ENCODE measurements at places on chromosomes 6 and 20.

GRCh38 chr6:70171236-70171635, 131.6 kb downstream of the COL9A1 start:
- no peak for DNase-seq

- no peak for DNase-seq
These were observed 573.5 kb upstream of the JAG1 start for GRCh38 chr20:11247046-11248010.

DNA sequence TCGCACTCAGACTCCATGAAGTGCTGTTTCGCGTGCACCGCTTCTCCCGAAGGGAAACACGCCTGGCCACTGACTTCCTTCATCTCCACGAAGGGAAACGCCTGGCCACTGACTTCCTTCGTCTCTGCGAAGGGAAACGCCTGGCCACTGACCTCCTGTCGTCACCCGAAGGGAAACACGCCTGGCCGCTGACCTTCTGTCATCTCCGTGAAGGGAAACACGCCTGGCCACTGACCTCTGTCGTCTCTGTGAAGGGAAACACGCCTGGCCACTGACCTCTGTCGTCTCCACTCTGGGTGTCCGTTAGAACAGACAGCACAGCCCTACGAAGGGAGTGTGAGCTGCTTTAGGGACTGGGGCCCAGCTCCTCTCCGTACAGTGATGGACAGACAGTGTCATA, 17.1 kb upstream of the ADRM1 start:
- no peak for DNase-seq

- no peak for DNase-seq
These were observed 624.7 kb downstream of the CD109 start for GRCh38 chr6:74320715-74321114.

DNA sequence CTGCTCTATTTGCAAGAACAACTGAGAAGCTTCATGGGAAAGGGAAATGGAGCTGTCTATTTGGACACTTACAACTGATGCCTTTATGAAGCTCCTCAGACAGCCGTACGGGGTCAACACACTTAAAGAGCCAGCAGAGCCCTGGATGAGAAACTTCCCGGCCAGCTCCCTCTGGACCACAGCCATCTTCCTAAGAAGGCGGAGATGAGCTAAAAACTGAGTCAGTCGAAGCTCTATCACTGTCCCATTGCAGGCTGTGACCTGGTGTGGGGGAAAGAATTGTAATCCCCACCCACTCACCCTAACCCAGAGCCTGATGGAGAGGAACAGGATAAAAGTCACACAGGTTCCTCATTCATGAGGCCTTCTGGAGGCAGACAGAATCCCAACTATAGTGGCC, 360.4 kb upstream of the JARID2 start:
- DNase-seq, result no peak

GRCh38 chr6:81511423-81511822, 241.1 kb downstream of the TENT5A start:
- DNase-seq, result no peak

DNA sequence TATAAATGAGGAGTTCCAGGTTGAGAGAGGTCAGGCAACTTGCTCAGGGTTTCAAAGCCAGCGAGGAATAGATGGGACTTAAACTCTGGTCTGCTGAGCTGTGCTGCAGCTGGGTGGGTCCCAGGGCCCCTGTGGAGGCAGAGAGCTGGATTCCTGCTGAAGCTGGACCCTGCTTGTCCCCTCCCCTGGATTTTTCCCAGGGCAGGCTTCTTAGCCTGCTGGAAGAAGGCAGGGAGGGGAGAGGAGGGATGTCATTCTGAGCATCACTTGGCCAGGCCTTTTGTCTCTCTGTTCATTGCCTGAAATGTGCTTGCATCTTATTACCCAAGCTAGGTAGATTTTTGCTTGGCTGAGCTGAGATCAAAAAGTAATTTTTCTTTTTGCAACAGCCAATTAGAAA, 133.7 kb downstream of the DHX35 start:
- DNase-seq, result no peak

- no peak for DNase-seq
These were observed 56.4 kb upstream of the MTRF1L start for GRCh38 chr6:153058909-153059308.

DNA sequence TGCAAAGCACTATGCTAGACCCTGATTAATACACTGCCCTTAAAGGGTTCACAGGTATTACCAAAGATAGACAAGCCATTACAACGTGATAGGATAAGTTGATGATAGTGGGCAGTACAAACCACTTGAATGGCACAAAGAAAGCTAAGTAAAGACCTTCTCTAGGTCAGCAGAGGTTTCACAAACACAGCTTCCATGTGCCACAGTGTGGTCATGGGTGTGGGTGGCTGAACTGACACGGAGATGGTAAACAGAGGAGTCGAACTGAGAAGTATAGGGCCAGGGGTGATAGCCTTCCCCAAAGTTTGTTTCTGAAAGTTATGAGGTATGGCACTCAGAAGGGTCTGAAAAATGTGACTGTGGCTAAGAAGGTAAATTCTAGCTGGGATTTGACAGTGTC, 4.3 kb downstream of the ZBTB9 start:
- no peak for DNase-seq

DNA sequence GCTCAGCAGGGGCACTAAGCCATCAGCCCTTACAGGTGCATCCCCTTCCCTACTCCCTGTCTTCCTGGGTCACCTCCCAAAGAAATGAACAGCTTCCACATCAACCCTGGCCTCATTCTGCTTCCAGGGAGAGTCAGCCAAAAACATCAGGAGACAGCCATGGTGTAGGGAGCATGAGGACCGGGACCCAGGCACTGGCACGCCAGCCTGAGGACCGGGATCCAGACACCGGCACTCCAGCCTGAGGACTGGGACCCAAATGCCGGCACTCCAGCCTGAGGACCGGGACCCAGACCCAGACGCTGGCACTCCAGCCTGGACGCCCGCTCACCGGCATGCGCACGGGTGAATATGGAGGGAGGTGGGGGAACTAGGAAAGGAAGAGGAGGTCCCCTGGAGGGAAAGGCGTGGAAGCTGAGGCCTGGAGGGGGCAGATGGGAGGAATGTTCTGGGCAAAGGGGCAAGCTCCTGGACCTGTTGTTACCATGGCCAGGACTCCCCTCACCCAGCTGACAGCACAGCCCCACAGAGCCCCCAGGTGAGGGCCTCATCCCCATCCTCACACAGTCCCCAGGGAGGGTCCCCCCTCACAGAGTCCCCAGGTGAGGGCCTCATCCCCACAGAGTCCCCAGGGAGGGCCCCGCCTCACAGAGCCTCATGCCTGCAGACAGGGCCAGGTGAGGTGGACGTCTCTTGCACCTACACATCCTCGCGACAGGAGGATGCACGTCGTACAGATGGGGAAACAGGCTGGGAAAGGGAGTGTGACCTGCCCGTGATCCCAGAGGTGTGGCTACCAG, 26.0 kb upstream of the MRGBP start:
- no peak for DNase-seq

DNA sequence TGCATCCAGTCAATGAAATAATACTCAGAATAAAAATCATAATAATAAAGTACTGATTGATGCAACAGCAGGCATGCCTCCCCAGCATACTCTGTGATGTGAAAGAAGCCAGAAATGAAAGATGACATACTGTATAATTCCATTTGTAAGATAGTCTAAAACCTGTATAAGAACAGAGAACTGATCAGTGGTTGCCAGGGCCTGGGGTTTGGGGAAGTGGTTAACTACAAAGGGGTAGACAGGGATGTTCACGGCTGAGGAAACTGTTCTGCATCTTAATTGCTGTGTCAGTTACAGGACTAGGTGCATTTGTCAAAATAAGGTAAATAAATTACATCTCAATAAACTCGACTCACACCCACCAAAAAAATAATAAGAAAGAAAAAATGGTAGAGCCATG, 81.3 kb upstream of the BMP2 start:
- DNase-seq, result no peak

DNA sequence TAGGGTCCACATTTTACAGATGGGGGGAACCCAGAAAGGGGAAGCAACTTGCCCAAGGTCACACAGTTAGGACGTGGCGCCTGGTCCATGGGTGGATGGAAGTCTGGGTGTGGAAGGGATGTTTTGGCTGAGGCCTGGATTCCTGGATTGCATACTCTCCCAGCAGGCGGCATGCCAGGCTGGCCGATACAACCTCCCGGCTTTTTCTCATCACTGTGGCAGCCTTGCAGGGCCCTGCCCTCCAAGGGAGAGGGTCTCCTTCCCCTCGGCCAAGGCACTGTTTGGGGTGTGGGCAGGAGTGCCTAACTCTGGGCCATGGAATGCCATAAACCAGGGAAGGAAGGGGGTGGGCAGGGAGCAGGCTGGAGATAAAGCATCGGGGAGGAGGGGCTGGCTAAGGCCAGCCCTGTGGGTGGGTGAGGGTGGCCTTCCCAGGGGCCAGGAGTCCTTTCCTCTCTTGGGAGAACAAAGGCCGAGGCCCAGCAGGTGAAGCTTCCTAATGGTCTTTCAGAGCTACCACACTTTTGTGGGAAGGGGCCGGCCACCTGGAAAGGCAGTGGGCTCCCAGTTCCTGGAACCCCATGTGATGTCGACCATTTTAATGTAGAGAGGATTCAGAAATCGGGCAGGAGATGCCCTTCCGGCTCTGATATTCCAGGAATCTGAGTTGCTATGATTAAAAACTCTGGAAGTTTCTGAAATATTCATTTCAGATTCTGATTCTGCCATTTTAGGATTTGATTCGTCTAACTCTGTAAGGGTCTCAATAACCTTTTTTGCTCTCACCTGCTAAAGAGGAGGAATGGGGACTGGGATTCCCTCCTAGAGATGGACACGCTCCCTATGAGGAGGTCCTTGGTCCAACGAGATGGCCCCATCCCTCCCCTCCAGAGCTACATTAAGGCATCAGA, 4.2 kb downstream of the FOXS1 start:
- no peak for DNase-seq

- DNase-seq, result no peak
These were observed 4.2 kb downstream of the MLN start for GRCh38 chr6:33799454-33800113.

DNA sequence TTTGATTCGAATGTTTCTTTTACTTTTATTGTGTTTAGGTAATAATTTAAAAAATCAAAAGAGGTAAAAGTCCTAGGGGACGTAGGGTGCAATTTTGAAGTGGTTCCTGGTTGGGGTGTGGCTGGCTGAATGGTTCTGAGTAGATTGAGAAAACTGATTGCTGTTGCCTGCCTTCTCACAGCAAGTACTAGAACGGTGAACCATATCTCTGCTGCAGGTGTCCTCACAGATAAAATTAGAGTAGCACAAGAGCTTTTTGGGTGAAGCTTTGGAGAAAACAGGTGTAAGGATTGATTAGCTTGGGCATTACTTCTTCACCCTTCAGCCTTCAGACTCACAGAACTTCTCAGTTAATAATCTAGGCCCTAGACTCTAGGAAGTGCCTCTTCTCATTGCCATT, 19.8 kb upstream of the GJA10 start:
- no peak for DNase-seq

DNA sequence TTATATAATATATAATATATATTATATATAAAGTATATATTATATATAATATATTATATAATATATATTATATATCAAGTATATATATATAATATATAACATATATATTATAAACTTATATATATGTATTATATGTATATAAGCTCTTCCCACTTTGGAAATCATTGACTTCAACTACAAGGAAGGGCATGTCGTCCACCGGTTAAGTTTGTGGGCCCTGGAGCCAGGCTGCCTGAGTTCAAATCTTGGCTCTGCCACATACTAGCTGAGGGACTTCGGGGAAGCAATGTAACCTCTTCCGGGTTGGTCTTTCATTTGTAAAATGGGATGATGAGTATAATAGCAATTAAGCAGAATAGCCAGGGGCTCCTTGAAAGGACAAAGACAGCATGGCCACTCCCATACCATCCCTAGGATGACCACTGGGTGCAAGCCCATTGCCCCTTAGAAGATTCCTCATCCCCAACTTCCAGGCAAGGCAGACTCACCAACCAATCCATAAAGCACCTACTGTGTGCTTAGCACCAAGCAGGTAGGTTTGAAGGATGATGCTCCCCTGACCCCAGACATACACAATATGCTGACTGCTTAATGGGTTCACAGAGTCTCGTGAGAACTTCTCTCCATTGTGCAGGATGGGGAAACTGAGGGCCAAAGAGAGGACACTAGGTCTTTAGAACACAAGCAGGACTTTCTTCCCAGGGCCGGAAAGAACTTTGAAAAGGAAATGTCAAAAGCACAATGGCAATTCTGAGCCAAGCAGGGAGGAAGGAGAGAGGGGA, 163.2 kb downstream of the MRPL14 start:
- no peak for DNase-seq

DNA sequence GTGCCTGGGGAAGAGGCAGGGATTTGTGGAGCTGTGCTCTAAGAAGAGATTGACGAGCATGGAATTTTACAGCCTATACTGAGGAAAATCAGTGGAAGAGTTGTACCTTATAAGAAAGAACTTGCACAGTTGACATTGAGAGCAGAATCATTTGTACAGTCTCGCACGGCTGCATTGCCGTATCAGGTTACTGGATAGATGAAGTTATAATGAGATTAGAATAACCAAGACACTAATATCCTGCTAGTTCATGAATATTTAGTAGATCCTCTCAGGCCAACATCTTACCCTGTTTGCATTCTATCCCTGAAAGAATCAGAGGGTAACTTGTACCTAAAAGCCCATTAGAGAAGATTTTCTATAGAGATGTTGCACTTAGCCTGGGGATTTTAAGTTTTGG, 447.1 kb downstream of the PREX1 start:
- no peak for DNase-seq

DNA sequence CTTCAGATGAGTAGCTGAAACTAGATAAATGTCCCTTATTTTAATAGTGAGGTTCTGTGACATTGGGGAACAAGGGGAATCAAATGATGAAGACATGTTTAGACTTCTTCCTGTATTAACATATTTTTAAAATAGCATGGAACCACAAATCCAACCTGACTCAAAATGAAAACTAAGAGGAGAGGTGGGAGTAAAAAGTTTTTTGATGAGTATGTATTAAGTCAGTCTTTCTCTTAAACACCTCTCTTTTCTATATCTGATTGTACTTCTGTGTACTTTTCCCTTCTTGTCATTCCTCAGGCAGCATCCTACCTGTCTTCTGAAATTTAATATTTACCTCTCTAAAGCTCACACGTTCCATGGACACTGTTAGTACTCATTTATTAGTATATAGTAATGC, 8.7 kb upstream of the SDHAF4 start:
- DNase-seq, result no peak

Measured in mucosa of gallbladder (tissue), 1 donor.